RPMI7951 (cell line): ENCODE measurements at places on chromosomes 16 and 17. TPM values are rescaled to one million over a fixed set of nuclear protein-coding genes. Genes with fewer than 3 reads are reported as not detected.

KCNH6 gene
- not detected in 2 replicates for total RNA-seq

GAST gene
- total RNA-seq = not detected in 2 replicates

PMFBP1 gene
- 0.68 and 1.8 TPM in 2 replicates for total RNA-seq

TMEM88 gene
- total RNA-seq = not detected in 2 replicates

PLK1 gene
- 83.6 and 86.3 TPM in 2 replicates for total RNA-seq

DRC3 gene
- 0.59 and 2.2 TPM in 2 replicates for total RNA-seq
